Peyer's patch (tissue), 4 donors: ENCODE measurements at places on chromosomes 7 and 10.
A peak's percentile ranks its signal among the peaks of the same experiment; 100 is the strongest.

DNA sequence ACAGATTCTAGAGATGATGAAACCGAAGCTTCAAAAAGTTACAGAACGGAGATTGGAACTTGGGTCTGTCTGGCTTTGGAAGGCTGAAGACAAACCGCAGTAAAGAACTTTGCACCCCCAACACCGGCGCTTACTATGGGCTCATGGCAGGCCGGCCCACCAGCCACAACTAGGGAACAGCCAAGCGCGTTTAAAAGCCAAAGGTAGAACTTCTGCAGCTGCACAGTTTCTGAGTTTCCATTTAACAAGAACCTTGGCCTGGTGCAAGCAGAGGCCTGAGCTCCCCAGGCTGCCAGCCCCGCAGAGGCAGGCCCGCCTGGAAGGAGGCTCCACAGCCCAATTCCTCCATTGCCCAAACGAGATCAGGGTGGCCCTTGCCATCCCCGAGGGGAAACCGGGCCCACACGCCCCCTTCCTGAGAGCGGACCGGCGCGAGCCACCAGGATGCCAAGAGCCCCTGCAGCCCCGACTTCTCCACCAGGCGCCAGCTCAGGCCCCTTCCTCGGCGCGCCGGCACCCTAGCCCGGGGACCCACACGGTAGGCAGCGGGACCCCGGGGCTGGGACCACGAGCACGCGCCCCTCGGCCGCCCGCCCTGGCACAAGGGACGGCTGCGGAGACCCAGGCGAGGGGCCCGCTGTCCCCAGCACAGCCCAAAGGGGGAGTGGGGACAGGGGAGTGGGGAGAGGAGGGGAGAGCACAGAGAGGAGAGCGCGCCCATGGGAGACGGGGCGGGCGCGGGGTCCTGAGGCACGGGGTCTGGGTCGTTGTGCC lies 566 bp downstream of the MAD1L1 start:
- no peak for DNase-seq

DNA sequence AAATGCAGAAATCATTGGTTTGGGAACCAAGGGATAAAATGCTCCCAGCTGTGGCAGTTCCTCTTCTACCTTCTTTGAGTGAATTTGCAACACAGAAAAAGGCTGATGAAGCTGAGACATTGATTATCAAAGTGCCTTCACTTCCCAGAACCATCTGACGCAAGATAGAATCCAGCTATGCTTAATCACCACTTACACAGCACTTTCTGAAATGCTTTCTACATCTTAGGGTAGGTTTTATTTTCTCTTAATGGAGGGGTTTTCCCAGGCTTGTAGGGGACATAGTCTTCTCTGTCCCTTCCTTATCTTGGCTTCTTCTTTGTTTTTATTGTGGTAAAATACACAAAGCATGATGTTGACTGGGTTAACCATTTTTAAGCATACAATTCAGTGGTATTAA lies 332.6 kb upstream of the ZNF32 start:
- DNase-seq = no peak

GRCh38 chr10:46250481-46250880 lies 36.3 kb upstream of the ANTXRL start:
- no peak for DNase-seq

- no peak for DNase-seq
Measured at GRCh38 chr10:73983096-73984047, 14.5 kb upstream of the VCL start.

DNA sequence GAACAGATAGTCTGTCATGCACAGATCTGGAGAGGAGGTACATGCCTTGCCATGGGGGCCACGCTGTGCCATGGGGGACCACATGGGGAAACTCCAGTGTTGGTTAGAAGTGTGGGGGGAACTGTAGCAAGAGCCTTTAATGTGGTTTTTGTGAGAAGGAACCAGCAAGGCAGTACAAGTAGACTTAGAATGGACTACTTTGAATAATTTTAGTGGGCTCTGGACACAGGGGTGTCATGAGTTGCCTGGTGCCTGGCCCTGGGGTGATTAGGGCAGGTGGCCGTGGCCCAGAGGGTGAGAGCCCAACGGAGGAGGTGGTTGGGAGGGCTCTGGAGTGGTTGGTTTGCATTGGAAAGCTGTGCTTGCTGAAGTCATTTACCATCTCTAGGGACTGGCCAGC lies 77.2 kb downstream of the CXCL12 start:
- DNase-seq = no peak

- no peak for DNase-seq
Measured at GRCh38 chr7:17716816-17717215, 223.5 kb downstream of the SNX13 start.

GRCh38 chr10:125172694-125173093 lies 12.3 kb upstream of the CTBP2 start:
- DNase-seq = no peak

DNA sequence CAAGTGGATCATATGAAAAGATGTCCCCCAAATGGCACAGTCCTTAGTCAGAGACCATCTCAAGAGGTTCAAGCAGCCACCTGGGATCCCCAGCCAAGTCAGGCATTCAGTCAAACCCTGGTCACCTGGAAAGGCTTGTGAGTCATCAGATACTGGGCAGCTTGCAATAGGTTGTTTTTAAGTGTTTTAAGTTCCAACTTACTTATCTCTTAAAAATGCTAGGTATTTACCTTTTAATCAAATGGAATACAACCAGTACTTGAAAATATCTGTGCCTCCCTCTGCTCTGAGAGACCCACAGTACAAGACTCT lies 262.2 kb downstream of the WDR11 start:
- no peak for DNase-seq

- no peak for DNase-seq
Measured at GRCh38 chr10:107085665-107086525, 78.6 kb downstream of the SORCS1 start.

GRCh38 chr10:93436591-93437085 lies 45.5 kb downstream of the MYOF start:
- DNase-seq = no peak

DNA sequence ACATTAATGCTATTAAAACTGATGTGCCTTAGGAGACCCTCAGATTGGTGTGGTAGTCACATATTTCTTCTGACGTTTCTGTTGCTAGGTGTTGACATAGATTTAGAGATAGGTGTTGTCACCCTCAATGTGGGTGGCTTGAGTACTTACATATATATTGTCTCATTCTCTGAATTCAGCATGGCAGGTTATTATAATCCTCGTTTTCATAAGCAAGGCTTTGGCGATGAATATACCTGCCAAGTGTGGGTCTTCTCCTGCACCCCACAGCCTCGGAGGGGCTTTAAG lies 7.0 kb downstream of the FBH1 start:
- no peak for DNase-seq

DNA sequence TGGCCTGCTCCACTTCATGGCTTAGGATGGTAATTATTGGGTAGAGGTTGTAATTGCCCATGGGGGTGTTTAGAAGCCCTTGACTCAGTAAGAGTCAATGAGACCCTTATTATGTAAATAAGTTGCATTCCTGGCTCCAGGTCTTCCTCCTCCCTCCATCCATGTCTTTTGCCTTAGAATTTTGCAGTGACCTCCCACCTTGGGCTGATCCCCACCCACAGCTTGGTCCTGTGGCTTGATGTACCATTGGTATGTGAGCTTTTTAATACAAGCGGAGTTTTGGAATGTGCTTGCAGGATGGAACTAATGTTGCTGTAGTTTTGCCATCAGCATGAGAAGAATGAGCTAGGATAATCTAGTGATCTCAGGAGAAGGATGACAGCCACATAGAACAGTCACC lies 73.2 kb upstream of the DGKI start:
- DNase-seq = no peak

GRCh38 chr7:69190763-69191162 lies 407.5 kb upstream of the AUTS2 start:
- no peak for DNase-seq

GRCh38 chr7:101764221-101764620 lies 53.2 kb upstream of the CUX1 start:
- no peak for DNase-seq

GRCh38 chr7:130242198-130243014 lies 24.3 kb upstream of the CPA2 start:
- peak; percentile 65 for DNase-seq

DNA sequence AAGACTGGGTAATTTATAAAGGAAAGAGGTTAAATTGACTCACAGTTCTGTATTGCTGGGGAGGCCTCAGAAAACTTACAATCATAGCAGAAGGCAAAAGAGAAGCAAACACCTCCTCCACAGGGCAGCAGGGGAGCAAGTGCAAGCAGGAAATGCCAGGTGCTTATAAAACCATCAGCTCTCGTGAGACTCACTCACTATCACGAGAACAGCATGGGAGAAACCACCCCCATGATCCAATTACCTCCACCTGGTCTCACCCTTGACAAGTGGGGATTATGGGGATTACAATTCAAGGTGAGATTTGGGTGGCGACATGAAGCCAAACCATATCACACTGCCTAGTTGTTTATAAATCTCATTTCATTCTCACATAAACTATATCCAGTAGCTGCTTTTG lies 28.0 kb upstream of the CPN1 start:
- no peak for DNase-seq

DNA sequence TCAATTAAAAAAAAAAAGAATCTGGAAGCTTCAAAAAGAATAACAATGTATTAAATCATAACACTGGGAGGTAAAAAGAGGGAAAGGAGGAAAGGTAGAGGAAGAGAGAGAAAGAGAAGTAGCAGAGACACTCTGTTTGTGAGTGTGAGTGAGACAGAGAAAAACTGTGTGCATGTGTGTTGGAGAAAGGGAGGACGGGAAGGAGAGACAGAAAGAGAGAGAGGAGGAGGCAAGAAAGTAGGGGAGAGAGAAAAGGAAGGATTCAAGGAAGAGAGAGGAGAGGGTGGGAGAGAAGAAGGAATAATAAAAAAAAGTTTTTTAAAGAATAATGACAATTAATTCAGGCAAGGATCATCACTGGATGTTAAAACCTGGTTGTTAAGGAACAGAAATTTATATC lies 77.9 kb downstream of the RNLS start:
- no peak for DNase-seq

- no peak for DNase-seq
Measured at GRCh38 chr10:96041146-96041545, 2.2 kb upstream of the CCNJ start.

- DNase-seq = no peak
Measured at GRCh38 chr10:19518632-19519031, 297.6 kb upstream of the PLXDC2 start.

DNA sequence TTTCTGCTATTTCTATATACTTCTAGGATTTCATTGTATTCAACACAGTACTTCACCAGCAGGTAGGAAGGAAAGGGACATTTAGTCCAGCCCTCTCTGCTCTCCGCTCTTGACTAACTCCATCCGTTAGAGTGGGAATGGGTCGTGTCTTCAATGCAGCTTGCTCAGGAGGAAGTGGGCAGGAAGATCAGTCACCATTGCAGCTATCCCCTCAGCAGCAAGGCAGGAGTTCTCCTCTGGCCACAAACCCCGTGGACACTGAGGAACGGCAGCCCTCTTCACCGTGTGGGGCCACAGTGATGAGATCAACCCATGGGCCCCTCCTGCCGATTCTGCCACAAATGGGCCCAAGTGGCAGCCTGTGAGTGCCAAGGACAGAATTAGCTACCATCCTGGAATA lies 30.2 kb upstream of the IKZF1 start:
- DNase-seq = no peak

GRCh38 chr10:14623931-14624330 lies 150.8 kb downstream of the FAM107B start:
- DNase-seq = no peak

DNA sequence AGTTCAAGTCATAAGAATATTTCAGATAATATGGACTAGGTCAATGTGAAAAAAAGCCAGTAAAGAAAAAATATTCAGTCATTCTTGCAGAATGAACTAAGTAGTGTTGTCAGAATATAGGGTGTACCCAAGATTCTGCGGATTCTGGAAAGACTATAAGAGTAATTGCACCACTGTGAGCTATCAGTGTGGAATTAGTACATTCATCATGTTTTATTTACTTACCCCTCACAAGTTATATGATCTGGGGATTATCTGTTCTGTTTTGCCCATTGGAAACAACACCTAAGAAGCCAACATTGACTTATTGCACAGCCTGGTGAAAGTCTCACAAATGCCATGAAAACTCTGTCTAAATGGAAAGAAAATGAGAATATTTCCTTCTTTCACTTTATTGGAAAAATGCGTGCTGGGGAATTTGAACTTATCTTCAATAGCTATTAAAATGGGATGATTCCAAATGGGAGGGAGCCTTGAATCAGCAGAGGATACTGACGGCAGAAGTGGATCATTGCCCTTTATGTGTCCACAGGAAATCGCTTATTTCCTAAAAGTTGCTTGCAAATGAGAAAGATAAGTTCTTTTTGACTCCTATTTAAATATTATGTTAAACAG lies 563.3 kb upstream of the POM121L12 start:
- DNase-seq = no peak

DNA sequence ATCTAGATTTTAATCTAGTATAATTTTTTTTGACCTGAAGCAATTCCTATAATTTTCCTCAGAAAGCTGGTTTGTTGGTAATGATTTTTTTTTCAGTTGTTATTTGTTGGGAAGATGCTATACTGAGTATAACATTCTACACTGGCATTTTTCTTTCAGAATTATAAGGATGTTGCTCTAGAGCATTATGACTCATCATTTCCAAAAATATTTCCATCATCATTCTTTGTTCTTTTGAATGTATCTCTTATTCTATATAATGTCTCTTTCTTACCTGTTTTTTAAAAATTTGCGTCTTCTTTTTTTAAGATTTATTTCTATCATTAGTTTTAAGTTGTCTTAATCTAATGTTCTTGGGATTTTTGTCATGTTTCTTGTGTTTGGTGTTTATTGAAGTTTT lies 356.5 kb upstream of the KCND2 start:
- no peak for DNase-seq

DNA sequence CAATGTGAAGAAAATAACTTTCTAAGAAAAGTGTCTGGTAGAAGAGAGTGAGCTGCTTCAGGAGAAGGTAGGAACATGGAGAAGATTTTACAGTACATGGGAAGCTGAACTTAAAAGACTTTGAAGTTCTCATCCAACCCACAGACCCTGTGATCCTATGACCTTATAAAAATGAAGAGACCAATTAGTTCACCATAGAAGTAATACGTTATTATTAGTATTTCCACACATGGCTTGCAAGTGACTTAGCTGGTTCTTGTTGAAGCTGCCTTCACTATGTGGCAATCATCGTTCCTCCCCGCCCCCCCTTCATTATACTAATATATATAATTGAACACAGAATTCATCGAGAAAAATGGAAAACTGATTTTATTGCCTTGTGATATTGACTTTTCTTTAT lies 129.1 kb downstream of the SND1 start:
- no peak for DNase-seq

GRCh38 chr7:90917539-90917938 lies 321.4 kb downstream of the CDK14 start:
- DNase-seq = no peak

GRCh38 chr7:157292770-157293412 lies 43.9 kb upstream of the DNAJB6 start:
- peak; percentile 82 for DNase-seq

- no peak for DNase-seq
Measured at GRCh38 chr7:143456992-143457793, 13.9 kb downstream of the TAS2R60 start.

- no peak for DNase-seq
Measured at GRCh38 chr10:6446711-6447110, 133.4 kb downstream of the PRKCQ start.

- no peak for DNase-seq
Measured at GRCh38 chr10:18409599-18410397, 241.6 kb downstream of the NSUN6 start.
